ENCODE measurements at places on chromosomes 3 and 15.

DNA sequence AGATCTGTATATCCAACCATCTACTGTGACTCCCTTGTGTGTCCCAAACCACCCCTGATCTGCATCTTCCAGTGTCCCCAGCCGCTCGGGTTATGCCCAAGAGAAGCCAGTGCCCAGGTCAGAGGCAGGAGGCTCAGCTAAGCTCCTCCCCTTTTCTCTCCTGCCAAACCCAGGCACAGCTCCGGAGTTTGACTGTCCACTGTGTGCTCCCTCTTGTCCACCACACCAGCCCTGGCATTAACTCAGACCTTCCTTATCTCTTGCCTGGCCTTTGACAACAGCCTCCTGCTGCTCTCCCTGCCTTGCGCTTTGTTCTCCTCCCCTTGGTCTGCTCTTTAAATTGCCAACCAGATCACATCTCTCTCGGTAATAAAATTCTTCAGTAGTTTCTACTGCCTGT lies 39.3 kb downstream of the DGKG start:
- no peak for DNase-seq

GRCh38 chr15:25905140-25905539 lies 42.0 kb upstream of the ATP10A start:
- DNase-seq, result no peak

- DNase-seq, result no peak
Measured at GRCh38 chr3:12982619-12983101, 90.6 kb downstream of the IQSEC1 start.

DNA sequence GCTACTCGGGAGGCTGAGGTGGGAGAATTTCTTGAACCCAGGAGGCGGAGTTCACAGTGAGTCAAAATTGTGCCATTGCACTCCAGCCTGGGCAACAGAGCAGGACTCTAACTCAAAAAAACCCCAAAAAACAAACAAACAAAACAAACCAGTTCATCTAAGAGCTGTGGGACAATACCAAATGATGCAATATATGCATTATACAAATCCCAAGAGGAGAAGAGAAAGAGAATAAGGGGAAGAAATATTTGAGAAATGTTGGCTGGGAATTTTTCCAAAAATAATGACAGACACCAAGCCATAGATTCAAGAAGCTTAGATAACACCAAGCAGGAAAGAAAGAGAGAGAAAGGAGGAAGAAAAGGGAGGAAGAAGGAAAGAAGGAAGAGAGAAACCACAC lies 82.5 kb downstream of the KLF13 start:
- DNase-seq, result no peak

GRCh38 chr3:5429517-5429890 lies 242.0 kb downstream of the EDEM1 start:
- DNase-seq, result no peak

DNA sequence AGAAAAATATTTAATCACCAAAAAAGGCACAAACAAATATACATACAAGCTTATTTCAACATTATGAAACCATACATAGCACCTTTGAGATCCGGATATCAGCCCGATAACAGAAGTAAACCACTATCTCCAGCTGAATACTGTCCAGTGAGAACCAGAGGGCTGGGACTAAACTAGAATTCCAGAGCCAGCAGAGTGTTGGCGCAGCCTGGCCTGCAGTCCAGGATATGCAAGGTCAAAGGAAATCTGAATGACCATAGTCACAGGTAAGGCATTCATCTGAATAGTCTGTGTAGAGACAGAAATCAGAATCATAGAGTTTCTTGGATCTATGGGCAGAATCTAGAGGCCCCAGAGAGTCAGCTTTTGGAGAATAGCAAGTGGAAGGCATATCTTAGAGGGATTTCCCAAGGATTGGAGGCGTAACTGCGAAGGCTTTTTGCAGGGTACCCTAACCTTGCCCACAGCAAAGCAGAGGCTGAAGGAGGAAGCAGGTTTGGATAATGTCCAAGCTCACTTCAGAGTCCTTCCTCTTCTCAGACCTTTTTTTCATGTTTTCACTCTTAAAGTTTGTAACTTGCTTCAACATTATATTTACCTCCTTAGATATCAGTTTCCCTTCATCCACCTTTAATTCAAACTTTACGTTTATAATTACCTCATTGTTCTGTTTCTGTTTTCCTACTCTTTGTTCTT lies 32.5 kb upstream of the TP63 start:
- DNase-seq, result no peak

DNA sequence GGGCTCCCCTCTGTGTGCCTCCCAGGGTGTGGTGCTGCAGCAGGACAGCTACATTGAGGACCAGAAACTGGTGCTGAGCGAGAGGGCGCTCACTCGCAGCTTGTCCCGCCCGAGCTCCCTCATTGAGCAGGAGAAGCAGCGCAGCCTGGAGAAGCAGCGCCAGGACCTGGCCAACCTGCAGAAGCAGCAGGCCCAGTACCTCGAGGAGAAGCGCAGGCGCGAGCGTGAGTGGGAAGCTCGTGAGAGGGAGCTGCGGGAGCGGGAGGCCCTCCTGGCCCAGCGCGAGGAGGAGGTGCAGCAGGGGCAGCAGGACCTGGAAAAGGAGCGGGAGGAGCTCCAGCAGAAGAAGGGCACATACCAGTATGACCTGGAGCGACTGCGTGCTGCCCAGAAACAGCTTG lies 53.7 kb downstream of the KLHL25 start:
- no peak for DNase-seq

- no peak for DNase-seq
Measured at GRCh38 chr3:61173676-61174075, 77.6 kb downstream of the FHIT start.

GRCh38 chr3:188861842-188862744 lies 309.7 kb upstream of the TPRG1 start:
- DNase-seq, result no peak

GRCh38 chr3:54355800-54356199 lies 233.4 kb downstream of the CACNA2D3 start:
- DNase-seq, result no peak

- DNase-seq, result no peak
Measured at GRCh38 chr15:63332367-63333124, 49.1 kb downstream of the CA12 start.
